ENCODE measurements at places on chromosomes 13 and 19. TPM values are rescaled to one million over a fixed set of nuclear protein-coding genes. Genes with fewer than 3 reads are reported as not detected.

DNA sequence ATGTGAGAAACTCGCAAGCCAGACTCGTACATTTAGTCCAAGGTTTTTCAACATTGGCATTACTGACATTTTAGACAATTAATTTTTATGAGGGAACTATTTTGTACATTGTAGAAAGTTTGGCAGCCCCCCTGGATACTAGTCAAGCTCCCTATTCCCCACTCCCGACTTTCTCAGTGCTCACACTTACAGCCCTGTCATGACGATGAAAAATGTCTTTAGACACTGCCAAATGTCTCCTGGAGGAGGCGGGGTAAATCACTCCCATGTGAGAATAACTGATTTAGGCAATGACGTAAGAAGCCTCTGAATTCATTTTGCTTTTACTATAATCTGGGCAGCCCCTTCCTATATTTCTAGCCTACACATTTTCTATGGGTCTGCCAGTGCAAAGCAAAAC is 535.8 kb upstream of the KLHL1 start:
- no peak for DNase-seq

NKG7 gene
- 5.1 TPM for polyA plus RNA-seq

DNA sequence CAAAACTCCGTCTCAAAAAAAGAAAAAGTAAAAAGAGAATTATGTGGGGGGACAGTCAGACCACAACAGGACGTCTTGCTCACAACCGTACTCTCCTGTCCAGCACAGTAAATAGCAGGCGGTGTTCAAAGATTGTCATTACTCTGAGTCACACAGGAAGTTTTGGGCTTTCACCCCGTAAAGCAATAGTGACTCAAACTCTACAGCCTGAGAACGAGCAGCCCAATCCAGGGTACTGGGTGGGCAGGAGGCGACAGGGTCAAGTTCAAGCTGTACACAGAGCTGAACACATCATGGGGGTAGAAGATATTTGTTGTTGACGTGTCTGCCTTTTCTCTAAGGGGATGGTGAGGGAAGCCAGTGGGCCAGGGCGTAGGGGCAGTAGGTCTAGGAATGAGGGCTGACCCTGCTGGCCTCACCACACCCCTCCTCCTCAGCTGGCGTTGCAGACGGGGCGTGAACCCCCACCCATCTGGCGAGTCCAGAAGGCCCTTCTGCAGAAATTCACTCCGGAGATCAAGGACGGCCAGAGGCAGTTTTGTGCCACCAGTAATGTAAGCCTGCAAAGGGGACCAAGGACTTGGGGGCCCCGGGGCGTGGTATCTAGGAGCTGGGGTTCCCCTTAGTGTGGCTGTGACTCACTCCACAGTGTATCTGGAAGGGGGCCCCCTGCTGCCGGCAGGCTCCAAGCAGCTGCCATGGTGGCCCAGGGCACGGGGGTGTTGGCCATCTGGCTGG is 23.3 kb downstream of the PRR12 start:
- no peak for DNase-seq

DNA sequence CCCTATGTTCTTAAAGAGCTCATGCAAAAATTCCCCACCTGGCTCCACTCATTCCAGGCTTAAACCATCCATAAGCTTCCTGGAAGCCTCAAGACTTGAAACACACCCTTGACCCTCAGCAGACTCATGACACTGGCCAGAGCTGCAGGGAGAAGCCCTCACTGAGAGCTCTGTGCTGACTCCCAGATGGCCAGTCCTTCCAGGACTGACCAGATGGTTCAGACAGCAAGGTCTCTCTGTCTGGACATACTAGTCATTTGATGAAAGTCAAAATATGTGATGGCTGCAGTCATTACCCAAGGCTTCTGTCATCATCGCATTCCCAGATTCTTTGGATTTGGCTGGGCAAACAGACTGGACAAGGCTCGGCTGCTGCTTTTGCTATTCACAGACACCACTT is 397.4 kb downstream of the FOXO1 start:
- DNase-seq: no peak

- no peak for DNase-seq
These were observed 14.0 kb downstream of the RPL36 start for GRCh38 chr19:5703819-5704818.

DNA sequence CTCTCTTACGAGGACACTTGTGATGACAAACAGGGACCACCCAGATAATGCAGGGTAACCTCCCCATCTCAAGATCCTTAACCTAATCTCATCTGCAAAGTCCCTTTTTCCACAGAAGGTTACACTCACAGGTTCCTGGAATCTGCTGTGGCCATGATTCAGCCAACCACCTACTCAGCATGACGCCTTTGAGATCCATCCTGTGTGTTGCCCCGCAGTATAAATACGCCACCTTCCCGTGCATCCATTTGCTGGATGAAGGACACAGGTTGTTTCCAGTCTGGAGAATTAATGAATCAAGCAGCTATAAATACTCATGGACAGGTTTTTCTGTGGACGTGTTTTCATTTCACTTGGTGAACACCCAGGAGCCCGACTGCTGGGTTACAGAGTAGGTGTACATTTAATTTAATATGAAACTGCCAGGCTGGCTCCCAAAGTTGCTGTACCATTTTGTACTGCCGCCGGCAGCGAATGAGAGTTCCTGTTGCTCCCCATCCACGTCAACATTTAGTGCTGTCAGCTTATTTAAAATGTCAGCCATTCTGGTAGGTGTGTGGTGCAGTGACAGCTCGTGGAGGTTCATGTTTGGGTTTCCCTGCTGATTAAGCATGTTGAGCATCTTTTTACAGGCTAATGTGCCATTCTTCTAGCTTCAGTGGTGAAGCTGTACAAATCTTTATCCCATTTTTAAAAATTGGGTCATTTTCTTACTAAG is 40.2 kb downstream of the ELL start:
- DNase-seq: no peak

DNA sequence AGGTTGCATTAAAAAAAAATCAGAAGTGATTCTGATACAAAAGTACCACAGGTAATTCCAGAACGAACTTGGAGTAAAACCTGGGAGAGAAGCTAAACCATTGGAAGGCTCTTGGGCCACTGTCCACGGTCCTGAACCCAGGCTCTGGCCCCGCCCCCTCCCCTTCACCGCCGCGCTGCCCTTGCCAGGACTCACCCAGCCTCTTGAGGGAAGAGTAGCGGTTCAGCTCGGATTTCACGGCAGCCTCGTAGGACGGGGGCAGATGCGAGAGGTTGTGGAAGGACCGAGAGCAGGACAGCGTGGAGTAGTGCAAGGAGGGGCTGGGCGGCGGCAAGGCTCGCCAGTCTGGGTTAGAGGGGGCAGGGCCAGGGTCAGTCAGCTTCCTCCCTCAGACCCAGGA is 5.7 kb downstream of the SHISA7 start:
- peak; percentile 80 for DNase-seq

Data from adrenal gland (tissue), 19 donors.